ENCODE measurements at places on chromosomes 11 and 22.

DNA sequence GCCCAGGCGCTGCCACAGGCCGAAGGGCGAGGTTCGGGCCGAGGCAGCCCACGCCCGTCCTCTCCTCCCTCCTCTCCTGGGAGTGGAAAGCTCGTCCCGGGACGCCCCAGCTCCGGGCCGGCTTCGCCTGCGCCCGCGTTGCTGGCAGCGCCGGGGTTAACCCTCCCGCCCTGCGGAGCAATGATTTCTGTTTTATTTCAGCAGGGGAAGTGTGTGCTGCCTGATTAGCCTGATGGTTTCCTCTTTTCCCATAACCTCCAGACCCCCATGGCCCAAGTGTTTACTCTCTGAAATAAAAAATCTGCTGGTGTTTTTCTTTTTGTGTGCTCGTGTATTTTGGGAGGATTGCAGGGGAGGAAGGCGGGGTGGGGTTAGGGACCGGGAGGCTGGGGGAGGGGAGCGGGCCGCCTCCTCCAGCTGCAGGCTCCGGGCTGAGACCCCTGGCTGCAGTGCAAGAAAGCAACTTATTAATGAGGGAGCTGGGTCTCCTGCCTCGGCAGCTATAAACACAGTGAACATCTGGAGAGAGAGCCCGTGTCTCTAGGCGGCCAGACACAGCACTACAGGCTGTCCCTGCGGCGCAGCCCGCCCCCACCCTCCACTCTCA, 38.6 kb downstream of the ETS1 start:
- DNase-seq = no peak

DNA sequence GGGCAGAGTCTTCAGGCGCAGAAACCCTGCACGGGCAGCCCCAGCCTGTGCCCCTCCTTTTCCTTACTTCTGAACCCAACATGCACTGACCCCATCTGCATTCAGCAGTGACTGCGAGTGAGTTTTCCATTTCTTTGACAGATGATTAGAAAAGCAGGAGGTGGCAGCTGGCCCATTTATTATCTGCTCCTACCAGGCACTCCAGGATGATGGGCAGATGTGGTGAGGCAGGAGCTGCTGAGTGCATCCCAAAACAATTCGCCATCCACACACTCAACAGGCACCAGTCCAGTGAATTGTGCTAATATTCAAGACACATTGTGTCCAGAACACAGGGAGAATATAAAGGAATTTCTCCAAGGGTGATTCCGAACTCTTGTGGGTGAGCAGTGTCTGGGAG, 208.5 kb downstream of the TENM4 start:
- no peak for DNase-seq

DNA sequence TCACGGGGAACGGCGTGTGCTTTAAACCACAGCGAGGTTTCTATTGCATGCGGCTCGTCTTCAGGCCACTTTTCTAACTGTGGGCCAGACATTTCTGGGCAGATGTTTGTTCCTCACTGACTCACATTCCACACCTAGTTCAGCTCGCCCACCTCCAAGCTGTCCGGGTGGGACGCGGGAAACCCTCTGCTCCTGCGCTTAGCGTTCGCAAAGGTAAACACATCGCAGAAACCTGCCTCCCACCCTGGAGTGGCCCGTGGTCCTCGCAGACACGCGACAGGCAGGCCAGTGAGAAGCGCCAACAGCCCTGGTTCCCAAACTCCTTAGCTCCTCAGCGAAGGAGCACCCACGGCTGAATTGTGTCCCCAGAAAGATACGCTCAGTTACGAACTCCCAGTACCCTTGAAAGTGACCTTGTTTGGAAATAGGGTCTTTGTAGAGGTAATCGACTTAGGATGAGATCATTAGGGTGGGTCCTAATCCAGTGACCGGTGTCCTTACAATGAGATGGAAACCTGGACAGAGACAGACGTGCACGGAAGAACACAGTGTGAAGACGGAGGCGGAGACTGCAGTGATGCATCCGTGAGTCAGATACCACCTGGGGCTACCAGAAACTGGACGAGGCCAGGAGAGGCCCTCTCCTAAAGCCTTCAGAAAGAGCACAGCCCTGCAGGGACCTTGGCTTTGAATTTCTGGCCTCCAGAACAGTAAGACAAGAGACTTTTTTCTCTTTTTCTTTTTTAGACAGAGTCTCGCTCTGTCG, 82.7 kb downstream of the CELSR1 start:
- no peak for DNase-seq

GRCh38 chr22:34913826-34914225, 152.1 kb upstream of the ISX start:
- DNase-seq = no peak

GRCh38 chr11:101127197-101127698, 2.4 kb downstream of the PGR start:
- DNase-seq = no peak

DNA sequence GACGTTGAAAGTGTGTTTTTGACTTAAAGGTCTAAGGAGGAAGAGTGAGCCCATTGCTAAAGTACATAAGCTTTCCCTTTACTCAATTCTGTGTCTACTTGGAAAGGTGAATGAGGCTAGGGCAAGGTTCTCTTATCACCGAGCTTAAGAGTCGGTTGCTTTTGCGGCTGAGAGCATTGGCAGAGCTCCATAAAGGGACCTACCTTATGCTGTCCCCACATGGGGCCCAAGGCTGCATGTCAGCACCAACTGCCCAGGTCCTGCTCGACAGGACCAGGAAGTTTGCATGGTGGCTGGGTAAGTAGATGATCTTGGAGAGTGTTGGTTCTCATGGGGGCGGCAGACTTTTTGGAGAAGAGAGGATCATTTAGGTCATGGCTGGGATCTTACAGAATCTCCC, 91.2 kb downstream of the ZBTB16 start:
- DNase-seq = no peak

DNA sequence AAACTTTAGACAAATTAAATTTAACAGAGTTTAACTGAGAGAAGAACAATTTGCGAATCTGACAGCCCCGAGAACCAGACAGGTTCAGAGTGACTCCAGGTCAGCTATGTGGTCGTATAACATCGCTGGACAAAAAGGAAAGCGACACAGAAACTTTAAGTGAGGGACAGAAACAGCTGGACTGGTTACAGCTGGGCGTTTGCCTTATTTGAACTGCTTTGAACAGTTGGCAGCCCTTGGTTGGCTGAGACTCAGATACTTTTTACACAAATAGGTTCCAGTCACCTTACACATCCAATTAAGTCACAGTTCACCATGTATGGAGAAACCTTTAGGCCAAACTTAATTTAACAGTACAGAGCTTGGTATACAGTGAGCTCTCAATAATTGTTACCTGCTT, 436.9 kb downstream of the GUCY1A2 start:
- DNase-seq = no peak

GRCh38 chr11:30635401-30635989, 49.3 kb upstream of the MPPED2 start:
- no peak for DNase-seq

- no peak for DNase-seq
Measured at GRCh38 chr11:11993839-11994238, 14.6 kb downstream of the DKK3 start.

DNA sequence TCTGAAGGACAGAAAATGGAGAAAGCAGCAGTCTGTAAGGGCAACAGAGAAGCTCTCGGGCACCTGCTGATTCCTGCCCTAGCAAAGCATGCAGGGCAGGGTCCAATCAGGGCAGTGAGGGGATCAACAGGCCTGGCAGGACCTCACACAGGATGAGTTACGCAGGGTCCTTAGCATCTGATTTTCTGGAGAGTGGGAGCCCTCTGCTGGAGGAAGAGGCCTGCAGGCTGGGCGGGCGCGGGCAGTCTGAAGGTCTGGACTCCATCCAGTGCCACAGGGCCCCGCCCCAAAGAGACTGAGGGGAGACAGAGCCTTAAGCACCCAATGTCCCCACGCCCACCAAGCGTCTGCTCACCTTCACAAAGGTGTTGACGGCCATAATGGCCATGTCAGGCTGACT, 28.9 kb downstream of the AP1B1 start:
- DNase-seq = no peak

GRCh38 chr22:30351226-30351625, 5.5 kb downstream of the SF3A1 start:
- DNase-seq = no peak

- no peak for DNase-seq
Measured at GRCh38 chr11:99513368-99513767, 492.6 kb downstream of the CNTN5 start.

DNA sequence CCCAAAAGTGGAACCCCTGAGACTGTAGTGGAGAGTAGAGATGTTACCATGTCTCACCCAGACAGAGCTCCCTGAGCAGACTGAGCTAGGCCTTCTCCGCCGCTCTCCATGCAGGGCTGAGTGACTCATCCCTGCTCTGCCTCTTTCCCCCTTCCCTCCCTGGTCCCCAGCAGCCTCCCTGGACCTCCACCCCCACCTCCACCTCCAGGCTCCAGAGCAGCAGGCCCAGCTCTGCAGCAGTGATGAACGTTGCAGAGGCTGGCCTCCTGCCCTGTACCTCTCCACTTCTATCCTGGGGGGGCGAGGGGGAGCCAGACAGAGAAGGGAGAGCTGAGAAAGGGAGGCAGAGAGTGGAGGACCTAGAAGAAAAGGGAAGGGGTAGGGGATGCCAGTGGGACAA, 19.3 kb upstream of the ARAP1 start:
- DNase-seq = no peak

DNA sequence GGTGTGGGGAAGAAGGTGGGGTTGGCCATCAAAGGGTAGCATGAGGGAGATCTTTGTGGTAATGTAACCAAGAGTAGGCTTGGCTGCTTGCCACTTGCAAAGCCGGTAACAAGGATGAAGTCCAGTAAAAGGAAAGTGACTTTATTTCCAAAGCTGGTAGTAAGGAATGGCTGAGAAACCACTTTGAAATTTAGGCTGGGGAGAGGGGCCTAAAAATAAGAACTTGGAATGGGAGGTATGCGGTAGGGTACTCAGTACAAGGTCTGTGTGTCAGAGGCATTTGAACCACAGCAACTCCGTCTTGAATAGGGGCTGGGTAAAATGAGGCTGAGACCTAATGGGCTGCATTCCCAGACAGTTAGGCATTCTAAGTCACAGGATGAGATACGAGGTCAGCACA, 216.0 kb upstream of the ISX start:
- DNase-seq = no peak

- DNase-seq = no peak
Measured at GRCh38 chr11:17298302-17298701, 21.8 kb downstream of the NUCB2 start.

GRCh38 chr11:68821670-68822069, 20.0 kb downstream of the CPT1A start:
- no peak for DNase-seq

- no peak for DNase-seq
Measured at GRCh38 chr22:23673826-23674690, 16.8 kb upstream of the RGL4 start.

GRCh38 chr22:38734421-38735100, 21.2 kb downstream of the SUN2 start:
- DNase-seq = no peak

- DNase-seq = no peak
Measured at GRCh38 chr11:116777056-116777455, 4.3 kb upstream of the BUD13 start.

DNA sequence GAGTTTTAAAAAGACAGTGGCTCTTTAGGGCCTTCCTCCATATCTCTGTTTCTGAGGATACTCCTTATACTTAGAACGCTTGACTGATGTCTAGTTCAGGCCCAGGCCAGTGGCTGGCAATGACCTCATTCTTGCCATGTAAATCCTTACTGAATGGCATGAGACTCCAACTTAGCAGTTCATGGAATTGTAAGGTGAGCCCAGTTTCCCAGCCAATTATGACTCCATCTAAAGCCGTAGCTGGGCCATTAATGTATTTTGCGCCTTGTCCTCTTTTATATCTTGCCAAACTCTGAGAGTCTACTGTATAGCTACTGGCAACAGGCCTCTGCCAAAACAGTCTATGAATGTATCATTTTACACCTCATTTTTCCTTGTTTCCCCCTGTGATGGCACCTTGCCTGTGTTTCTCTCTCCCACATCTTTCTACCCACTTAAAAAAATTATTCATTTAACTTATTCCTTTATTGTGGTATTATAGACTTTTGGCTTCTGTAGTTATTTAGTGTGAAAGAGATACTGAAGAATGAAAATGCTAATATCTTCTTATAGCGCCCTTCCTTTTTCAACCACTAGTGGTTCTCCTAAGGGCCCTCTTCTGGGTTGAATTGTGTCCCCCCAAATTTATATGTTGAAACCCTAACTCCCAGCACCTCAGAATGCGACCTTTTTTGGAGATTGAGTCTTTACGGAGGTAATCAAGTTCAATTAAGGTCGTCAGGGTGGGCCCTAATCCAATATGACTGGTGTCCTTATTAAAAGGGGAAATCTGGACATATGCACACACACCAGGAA, 67.4 kb downstream of the ZNRF3 start:
- no peak for DNase-seq

All from activated CD8-positive, alpha-beta memory T cell treated with anti-CD3 and anti-CD28 coated beads for 1 hour (primary cell).